Right ventricle myocardium inferior (tissue), 1 donor: ENCODE measurements at places on chromosomes 3 and 15. TPM values are rescaled to one million over a fixed set of nuclear protein-coding genes. Genes with fewer than 3 reads are reported as not detected.

GAP43 gene
- 0.22 TPM for total RNA-seq

OXSR1 gene
- total RNA-seq: 24.6 TPM

GRCh38 chr15:70375006-70375431, 277.3 kb upstream of the TLE3 start:
- peak; percentile 66 for DNase-seq

DNA sequence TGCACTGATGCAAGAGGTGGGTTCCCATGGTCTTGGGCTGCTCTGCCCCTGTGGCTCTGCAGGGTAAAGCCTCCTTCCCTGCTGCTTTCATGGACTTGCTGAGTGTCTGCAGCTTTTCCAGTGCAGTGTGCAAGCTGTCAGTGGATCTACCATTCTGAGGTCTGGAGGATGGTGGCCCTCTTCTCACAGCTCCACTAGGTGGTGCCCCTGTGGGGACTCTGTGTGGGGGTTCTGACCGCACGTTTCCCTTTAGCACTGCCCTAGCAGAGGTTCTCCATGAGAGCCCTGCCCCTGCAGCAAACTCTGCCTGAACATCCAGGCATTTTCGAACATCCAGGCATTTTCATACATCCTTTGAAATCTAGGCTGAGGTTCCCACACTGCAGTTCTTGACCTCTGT, 329.8 kb upstream of the NAALADL2 start:
- DNase-seq: no peak

DNA sequence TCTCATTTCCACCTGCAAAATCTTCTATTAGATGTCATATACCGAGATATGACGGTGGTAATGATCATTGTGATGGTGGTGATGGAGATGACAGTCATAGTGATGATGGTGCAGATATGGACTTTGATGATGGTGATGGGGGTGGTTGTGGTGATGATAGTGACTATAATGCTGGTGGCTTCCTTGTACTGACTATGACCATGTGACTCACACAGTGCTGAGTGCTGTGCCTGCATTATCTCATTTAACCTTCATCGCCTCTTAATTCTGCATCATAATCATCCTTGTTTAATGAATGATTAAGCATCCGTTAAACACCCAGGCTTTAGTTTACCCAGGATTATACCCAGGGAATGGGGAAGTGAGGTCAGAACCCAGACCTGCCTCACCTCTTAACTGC, 331.7 kb downstream of the FEZF2 start:
- DNase-seq: no peak

- no peak for DNase-seq
Measured at GRCh38 chr3:128307781-128308469, 154.6 kb downstream of the EEFSEC start.

GRCh38 chr15:39403640-39404117, 177.2 kb upstream of the THBS1 start:
- no peak for DNase-seq

DNA sequence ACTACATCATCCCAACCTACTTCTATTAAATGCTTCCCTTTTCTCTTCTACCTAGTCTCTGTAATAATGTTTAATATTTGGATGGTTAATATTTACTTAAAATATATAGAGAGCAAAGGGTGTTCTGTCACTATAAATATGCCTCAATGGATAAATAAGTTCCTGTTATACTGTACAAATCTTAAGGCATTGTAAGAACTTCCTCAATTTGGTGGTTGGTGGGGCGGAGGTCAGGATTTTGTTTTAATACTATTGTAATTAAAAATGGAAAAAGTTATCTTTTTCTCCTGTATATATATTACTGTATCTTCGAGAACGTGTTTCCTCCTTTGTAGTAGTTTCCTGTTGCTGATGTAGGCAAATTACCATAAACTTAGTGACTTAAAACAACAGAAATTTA, 41.5 kb downstream of the SPRED1 start:
- no peak for DNase-seq
